ENCODE measurements at places on chromosomes 2 and 18.

DNA sequence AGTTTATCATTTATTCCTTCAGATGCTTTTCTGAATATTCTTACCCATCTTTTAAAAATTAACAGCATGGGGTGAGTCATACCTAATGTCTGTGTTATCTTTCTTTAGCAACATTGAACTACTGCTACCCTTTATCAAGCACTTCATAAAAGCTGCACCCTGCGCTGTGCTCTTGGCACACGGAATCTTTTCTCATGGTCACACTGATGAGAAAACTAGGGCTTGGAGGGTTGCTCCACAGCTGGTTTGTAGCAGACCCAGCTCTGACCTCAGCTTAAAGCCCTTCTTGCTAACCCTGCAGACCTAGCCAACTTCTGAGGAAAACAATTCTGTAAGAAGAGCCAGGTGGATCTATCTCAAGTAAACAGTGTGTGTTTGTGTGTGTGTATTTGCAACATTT, 106.3 kb downstream of the RNF144A start:
- DNase-seq: no peak

GRCh38 chr2:32264422-32265105, at the start of gene NLRC4:
Gene NLRC4 (minus strand): TSS chr2:32264886. CDS start chr2:32256775, 8,111 bp downstream.
- no peak for DNase-seq

DNA sequence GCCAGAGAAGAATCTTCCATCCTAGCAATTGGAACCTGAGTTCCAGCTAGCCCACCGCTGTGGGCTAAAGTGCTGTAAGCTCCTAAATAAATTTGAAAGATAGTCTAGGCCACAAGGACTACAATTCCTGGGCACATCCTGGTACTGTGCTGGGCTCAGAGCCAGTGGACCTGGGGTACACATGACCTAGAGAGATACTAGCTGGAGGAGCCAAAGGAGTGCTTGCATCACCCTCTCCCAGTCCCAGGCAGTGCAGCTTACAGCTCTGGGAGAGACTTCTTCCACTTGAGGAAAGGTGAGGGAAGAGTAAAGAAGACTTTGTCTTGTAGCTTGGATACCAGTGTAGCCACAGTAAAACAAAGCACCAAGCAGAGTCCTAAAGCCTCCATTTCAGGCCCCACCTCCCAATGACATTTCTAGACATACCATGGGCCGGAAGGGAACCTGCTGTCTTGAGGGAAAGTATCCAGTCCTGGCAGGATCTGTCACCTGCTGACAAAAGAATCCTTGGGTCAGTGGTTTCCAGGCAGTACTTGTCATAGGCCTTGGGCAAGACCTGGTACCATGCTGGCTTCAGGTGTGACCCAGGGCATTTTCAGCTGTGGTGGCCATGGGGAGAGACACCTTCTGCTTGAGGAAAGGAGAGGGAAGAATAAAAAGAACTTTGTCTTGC, 89.5 kb downstream of the TMEM185B start:
- no peak for DNase-seq

DNA sequence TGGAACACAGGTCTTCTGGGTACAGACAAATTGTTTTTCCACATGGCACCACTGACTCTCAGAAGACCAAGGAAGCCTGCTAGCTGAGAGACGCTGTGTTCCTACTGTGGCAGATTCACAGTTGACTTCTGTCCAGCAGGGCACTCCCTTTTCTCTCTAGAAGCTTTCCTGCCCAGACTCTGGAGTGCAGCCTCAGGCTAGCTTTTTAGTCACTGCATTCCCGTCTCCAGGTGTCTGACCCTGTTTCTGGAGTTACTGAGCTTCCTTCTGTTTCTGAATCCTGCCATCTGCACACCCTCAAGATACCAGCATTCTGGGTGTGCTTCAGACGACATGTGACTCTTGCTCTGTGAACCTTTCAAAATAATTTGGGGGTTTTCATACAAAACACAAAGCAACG, 125.1 kb downstream of the TMEM200C start:
- no peak for DNase-seq

DNA sequence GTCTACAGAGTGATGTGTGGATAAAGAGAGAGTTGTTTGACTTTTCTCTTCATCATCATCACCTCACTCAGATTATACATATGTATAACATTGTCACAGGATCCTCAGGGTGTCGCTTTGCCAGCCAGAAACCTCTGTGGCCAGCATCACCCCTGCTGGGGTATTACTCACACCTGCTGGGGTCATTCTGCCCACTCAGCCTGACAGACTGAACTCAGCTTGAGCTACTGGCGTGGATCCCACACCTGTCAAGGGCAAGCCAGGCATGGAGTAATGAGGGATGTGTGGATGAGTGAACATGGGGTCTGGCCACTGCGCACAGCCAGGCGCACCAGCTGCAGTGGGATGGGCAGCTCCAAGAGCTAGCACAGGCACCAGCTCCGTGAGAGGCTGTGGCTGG, 870.6 kb downstream of the CBLN2 start:
- no peak for DNase-seq

- no peak for DNase-seq
Measured at GRCh38 chr2:135140606-135141005, 88.5 kb downstream of the RAB3GAP1 start.

GRCh38 chr2:63741884-63742579, 99.7 kb upstream of the UGP2 start:
- no peak for DNase-seq

DNA sequence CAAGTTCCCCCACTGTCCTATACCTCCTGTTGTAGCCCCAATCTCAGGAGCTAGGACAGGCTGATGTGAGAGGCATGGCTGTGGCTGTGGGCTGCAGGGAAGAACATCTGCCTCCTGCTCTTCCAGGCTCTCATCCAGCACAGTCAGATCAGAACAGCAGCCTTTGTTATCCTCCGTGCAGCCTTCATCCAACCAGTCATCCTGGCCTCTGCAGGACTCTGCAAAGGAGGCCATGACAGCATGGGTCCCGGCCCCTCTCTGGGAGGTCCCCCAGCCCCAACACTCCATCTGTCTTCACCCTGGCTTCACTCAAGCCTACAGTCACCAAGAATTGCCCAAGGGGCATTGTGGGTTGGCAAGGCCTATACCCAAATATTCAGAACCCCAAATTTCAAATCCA, 223.2 kb upstream of the COPS8 start:
- DNase-seq: no peak
